ENCODE measurements at places on chromosomes 4 and X. TPM values are rescaled to one million over a fixed set of nuclear protein-coding genes. Genes with fewer than 3 reads are reported as not detected.

- DNase-seq = no peak
- H3K27me3 ChIP-seq = no peaks in the 10 kb centered on the region
- H3K4me3 ChIP-seq = no peak overlapping the region
- H3K27ac ChIP-seq = no peak overlapping the region
Measured at GRCh38 chr4:17502756-17503155, 9.1 kb downstream of the QDPR start.

The MAGEC2 gene
- 0.17 TPM for total RNA-seq

The CLCN4 gene
- total RNA-seq = 2.1 TPM

The ZNF157 gene
- 0.17 TPM for total RNA-seq

DNA sequence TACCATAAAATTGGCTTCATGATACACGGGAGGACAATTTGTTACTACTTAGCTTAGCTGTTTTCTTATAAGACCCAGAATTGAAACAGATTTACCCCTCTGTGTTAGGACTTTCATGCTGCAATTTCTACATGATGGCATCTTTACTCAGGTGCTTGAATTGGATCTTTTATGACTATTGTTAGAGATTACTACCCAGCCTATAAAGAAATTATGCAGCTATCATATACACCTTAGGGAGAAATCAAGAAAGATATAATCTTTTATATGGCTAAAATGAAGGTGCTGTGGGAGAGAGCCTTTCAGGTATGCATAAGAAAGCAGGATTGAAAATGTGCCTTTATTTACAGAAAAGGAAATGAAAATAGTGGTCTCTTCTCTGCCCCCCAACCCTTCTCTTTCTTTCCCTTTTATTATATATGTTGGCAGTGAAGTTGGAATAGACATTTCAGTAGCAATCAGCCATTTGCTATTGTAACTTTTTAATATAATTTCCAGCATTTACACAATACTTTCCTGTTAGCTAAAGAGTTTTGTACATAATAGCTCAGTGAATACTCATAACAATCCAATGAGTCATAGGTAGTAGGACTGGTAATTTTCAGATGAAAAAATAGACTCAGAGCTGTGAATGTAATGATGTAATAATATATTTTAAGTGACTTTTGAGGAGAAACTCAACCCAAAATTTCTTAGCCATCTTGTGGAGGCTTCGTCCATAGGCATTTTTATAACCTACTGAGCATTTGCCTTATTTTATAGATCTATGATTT, 311.8 kb downstream of the ADGRL3 start:
- DNase-seq = peak; percentile 81

The PDCL2 gene
- not detected for total RNA-seq

DNA sequence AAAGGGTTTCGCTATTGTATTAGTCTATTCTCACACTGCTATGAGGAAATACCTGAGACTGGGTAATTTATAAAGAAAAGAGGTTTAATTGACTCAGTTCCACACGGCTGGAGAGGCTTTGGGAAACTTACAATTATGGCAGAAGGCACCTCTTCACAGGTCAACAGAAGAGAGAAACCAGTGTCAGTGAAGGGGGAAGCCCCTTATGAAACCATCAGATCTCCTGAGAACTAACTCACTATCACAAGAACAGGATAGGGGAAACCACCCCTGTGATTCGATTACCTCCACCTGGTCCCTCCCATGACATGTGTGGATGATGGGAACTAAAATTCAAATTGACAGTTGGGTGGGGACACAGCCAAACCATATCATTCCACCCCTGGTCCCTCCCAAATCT, 589.5 kb downstream of the CENPC start:
- H3K27me3 ChIP-seq = no peaks in the 10 kb centered on the region
- no peak overlapping the region for H3K4me3 ChIP-seq
- H3K4me1 ChIP-seq = no peaks in the 10 kb centered on the region
- H3K36me3 ChIP-seq = no peaks in the 10 kb centered on the region
- DNase-seq = no peak

GRCh38 chrX:68261060-68261672, 172.1 kb downstream of the OPHN1 start:
- H3K36me3 ChIP-seq = no peaks in the 10 kb centered on the region
- H3K27me3 ChIP-seq = no peaks in the 10 kb centered on the region
- H3K27ac ChIP-seq = no peak overlapping the region
- peak; percentile 38 for DNase-seq
- no peak overlapping the region for H3K4me3 ChIP-seq

GRCh38 chr4:65845199-65845773, 175.0 kb upstream of the EPHA5 start:
- H3K27me3 ChIP-seq = no peaks in the 10 kb centered on the region
- no peak overlapping the region for H3K27ac ChIP-seq
- no peak for DNase-seq
- H3K4me3 ChIP-seq = no peak overlapping the region
- no peaks in the 10 kb centered on the region for H3K36me3 ChIP-seq

DNA sequence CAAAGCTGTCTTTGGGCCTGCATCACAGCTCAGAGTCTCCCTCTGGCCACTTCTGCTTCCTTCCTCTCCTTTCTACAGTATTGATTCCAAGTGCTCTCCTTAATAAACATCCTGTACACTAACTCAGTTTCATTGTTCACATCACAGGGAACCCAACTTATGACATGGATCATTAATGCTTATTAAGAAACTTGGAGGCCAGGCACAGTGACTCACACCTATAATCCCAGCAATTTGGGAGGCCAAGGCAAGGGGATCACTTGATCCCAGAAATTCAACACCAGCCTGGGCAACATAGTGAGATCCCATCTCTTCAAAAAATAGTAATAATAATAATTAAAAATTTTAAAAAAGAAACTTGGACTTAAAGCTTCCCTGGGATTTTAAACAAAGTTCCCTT, 89.2 kb upstream of the EFHC2 start:
- H3K36me3 ChIP-seq = no peaks in the 10 kb centered on the region
- no peaks in the 10 kb centered on the region for H3K27me3 ChIP-seq
- H3K4me3 ChIP-seq = no peak overlapping the region

GRCh38 chrX:26466387-26466786, 250.4 kb downstream of the MAGEB5 start:
- no peak for DNase-seq
- no peaks in the 10 kb centered on the region for H3K27me3 ChIP-seq
- no peak overlapping the region for H3K27ac ChIP-seq
- no peak overlapping the region for H3K4me3 ChIP-seq
- no peaks in the 10 kb centered on the region for H3K4me1 ChIP-seq
- H3K36me3 ChIP-seq = no peaks in the 10 kb centered on the region

DNA sequence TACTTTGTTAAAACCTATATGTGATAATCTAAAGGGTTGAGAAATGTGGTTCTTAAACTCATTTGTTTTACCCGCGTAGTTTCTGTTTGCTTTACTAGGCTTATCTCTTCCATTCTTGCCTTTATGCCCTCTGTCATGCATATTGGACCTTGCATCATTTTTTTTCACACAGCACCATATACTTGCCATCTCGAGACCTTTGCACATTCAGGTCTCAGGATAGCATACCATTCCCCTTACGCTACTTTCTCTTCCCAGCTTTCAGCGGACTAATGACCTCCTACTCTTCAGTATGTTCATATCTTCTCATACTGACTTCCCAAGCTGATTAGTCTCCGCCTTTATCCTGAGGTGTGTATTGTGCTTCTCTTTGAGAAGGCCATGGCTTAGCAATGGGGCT, 40.5 kb downstream of the USP38 start:
- H3K27ac ChIP-seq = no peak overlapping the region
- no peaks in the 10 kb centered on the region for H3K27me3 ChIP-seq
- no peak overlapping the region for H3K4me3 ChIP-seq
- H3K36me3 ChIP-seq = no peaks in the 10 kb centered on the region
- H3K4me1 ChIP-seq = no peaks in the 10 kb centered on the region

DNA sequence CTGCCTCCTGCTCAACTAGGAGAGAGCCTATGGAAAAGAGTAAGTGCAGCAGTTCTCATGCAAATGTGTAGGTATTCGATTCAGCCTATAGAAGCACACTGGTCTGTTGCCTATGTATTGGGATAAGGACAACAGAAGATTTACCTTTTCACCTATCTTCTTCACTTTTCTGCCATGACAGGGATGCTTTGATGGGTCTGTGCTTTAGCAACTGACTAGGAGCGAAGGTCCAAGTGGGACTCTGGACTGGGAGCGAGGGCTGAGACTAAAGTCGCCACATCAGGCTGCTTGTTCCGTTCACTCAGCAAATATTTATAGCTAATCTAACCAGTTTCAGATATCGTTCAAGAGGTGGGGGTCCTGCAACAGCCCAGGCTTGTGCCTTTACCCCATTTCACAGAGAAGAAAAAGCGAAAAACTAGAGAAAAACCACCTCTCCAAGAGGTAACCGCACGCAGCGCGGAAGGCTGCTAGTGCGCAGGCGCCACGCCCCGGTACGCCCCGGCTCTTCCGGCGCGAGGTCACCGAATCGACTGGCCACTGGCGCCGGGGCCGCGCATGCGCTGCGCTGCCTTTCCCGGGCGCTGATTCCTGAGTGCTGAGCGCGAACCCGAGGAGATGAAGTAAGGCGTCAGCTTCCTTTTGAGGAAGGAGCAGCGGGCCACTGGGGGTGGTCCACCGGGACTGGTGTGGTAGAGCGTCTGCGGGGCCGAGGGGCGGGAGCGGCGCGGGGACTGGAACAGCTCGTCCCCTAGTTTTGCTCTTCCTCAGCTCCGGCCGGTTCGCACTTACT, at the start of gene RBMX2:
RBMX2 (plus strand) TSS at position 573 of the 793 bp plus-strand sequence; CDS start at position 619, 46 bp downstream.
- peak; percentile 62 for DNase-seq
- H3K4me3 ChIP-seq = peak within 1 kb of the TSS; percentile 47
- no peaks in the 10 kb centered on the region for H3K4me1 ChIP-seq

- no peak overlapping the region for H3K4me3 ChIP-seq
- H3K27me3 ChIP-seq = no peaks in the 10 kb centered on the region
Measured at GRCh38 chr4:118774321-118774720, 61.6 kb downstream of the SEC24D start.

The EDA gene
- total RNA-seq = 0.26 TPM

DNA sequence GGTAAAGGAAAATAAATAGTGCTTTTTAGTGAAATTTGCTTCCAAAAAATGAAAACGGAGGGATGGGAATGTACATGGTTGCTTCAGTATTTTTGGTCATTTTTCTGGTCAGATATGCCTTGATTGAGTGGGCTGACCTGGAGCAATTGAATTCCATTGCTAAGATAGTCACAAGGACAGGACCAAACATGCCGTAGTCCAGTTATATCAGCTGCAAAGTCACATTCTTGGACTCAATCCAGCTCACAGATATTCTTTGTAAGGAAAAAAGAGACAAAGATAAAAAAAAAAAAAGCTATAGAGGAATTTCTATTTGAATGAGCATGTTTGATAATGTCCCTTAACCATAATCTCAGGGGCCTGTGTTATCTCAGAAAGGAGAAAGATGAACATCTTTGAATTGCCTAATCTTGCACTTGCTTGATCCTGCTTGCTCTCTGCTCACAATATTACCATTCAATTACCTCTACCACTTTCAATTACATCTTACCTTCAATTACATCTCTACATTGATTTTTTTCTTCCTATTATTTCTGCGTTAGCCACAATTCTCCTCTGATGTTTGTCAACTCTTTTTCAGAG, 75.4 kb upstream of the PACRGL start:
- no peaks in the 10 kb centered on the region for H3K36me3 ChIP-seq
- H3K27ac ChIP-seq = no peak overlapping the region
- no peaks in the 10 kb centered on the region for H3K4me1 ChIP-seq
- no peaks in the 10 kb centered on the region for H3K27me3 ChIP-seq
- no peak overlapping the region for H3K4me3 ChIP-seq
- no peak for DNase-seq

DNA sequence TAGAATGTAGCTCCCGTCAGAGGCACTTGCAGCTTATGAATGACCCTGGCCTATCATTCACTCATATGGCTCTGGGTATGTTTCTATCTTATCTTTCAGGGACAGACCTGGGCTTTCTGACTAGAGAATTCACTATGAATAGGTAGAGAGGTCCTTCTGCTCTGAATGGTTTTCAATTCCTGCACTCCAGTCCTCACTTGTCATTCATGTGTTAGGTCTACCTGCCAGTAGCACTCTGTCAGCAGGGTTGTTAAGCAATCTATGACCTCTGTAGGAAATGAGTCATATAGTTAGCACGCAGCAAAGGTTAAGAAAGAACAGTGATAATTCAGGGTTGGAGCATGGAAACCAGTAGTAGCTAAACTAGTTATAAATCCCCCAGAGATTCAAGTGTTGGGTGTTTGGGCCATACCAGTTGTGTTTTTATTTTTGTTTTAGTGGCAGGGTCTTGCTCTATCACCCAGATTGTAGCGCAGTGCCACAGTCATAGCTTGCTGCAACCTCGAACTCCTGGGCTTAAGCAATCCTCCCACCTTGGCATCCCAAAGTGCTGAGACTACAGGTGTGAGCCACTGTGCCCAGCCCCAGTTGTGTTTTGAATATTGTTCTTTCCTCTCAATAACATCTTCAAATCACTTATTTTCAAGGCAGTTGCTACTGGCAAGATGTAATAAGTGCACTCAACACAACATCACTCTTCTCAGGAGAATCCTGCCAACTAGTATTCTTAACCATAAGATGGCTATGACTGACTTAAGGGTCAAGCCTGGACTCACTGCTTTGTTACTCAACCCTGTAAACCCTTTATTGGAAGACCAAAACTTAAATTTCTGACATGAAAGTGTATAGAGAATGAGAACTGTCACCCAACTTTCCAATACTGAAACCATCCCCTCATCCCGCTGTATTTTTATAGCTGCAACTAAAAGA, 25.1 kb downstream of the ARL13A start:
- no peaks in the 10 kb centered on the region for H3K4me1 ChIP-seq
- DNase-seq = peak; percentile 56
- H3K4me3 ChIP-seq = no peak overlapping the region
- H3K27me3 ChIP-seq = no peaks in the 10 kb centered on the region
- no peaks in the 10 kb centered on the region for H3K36me3 ChIP-seq
- peak overlapping the region; percentile 51 for H3K27ac ChIP-seq

DNA sequence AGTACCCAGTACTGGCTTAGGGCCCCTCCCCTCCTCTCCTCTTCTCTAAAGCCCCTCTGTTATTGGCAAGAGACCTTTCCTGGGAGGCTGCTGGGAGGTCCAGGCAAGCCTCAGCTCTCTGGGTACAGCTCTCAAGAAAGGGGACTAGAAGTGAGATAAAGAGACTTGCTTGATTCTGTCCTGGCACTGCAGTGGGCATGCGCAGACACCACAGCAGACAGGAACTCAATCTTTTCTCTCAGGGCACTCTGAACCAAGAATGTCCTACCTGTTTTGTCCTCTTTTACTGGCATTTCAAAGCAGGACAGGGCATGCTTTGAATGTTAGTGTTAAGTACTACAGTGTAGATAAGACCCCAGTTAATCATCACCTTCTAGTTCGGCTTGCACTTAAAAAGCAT, 74.9 kb downstream of the NYX start:
- H3K4me3 ChIP-seq = no peak overlapping the region
- no peaks in the 10 kb centered on the region for H3K4me1 ChIP-seq
- H3K36me3 ChIP-seq = no peaks in the 10 kb centered on the region
- no peak for DNase-seq
- H3K27ac ChIP-seq = no peak overlapping the region

The INPP4B gene
- 9.2 TPM for total RNA-seq

The SOX3 gene
- not detected for total RNA-seq

The DCAF12L2 gene
- not detected for total RNA-seq

GRCh38 chr4:94911106-94911505, 153.4 kb downstream of the BMPR1B start:
- no peak for DNase-seq
- no peaks in the 10 kb centered on the region for H3K27me3 ChIP-seq
- H3K4me1 ChIP-seq = no peaks in the 10 kb centered on the region
- H3K4me3 ChIP-seq = no peak overlapping the region
- H3K36me3 ChIP-seq = no peaks in the 10 kb centered on the region

- no peaks in the 10 kb centered on the region for H3K4me1 ChIP-seq
- no peaks in the 10 kb centered on the region for H3K36me3 ChIP-seq
- no peak overlapping the region for H3K27ac ChIP-seq
- H3K27me3 ChIP-seq = no peaks in the 10 kb centered on the region
- H3K4me3 ChIP-seq = no peak overlapping the region
- no peak for DNase-seq
Measured at GRCh38 chrX:10981506-10981905, 129.6 kb upstream of the HCCS start.

The NXF3 gene
- not detected for total RNA-seq

Data from fibroblast of lung (primary cell).